ENCODE measurements at places on chromosomes 4 and X.
A peak's percentile ranks its signal among the peaks of the same experiment; 100 is the strongest.

DNA sequence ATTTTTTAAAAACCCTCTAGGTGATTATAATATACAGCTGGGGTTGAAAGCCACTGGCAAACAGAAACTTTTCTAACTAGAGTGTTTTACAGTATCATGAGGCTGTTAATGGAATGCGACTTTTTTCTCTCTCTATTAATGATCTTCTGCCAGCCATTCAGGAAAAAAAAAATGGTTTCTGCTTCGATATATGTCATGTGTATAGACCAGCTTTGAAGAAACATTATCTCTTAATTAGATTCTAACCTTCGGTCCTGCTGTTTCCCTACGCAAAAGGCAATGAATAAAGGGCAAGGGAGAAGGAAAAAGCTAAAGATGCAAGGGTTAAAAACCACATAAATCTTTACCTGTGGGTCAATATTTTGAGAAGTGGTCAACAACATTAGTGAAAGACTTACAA, 1662.1 kb upstream of the TENM3 start:
- no peak for DNase-seq

- DNase-seq, result no peak
Measured at GRCh38 chr4:8706216-8707044, 113.9 kb downstream of the CPZ start.

- DNase-seq, result peak; percentile 89
Measured at GRCh38 chr4:165327211-165328100, at the start of gene MSMO1. TSS of gene MSMO1 (plus strand) at chr4:165327669. CDS start at chr4:165333371, 5,702 bp downstream.

GRCh38 chrX:50097071-50097470, 103.7 kb downstream of the AKAP4 start:
- DNase-seq, result no peak

- no peak for DNase-seq
Measured at GRCh38 chr4:145171911-145172310, 8.5 kb downstream of the OTUD4 start.

DNA sequence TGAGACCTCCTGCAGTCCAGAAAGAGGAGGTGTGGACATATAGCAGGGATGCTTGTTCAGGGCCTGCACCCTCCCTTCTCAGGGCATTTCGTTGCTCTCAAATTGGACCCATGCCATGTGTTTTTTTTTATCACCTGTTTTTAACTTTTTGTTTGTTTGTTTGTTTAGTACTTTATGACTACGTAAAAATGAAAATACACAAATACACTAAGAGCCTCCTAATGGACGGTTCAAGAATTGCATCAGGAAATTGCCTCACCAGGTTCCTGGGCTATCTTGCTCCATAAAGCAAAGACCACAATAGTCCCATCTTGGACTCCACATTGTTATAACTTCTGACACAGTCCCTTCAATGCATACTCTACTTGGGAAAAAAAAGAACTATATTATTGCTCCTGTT, 1685.9 kb upstream of the TENM3 start:
- DNase-seq, result peak; percentile 4
